SJSA1 (cell line): ENCODE measurements at places on chromosomes 1 and 21. TPM values are rescaled to one million over a fixed set of nuclear protein-coding genes. Genes with fewer than 3 reads are reported as not detected.

- no peaks in the 10 kb centered on the region for H3K36me3 ChIP-seq
- no peaks in the 10 kb centered on the region for H3K27me3 ChIP-seq
- peak; percentile 71 for DNase-seq
- 0 out of 2 replicates have a peak, but pooled peaks cover 3% of the 10 kb centered on the region for H3K4me1 ChIP-seq
- no peak overlapping the region for H3K27ac ChIP-seq
- H3K4me3 ChIP-seq = no peak overlapping the region
Measured at GRCh38 chr1:15501208-15502032, 22.6 kb downstream of the CASP9 start.

DNA sequence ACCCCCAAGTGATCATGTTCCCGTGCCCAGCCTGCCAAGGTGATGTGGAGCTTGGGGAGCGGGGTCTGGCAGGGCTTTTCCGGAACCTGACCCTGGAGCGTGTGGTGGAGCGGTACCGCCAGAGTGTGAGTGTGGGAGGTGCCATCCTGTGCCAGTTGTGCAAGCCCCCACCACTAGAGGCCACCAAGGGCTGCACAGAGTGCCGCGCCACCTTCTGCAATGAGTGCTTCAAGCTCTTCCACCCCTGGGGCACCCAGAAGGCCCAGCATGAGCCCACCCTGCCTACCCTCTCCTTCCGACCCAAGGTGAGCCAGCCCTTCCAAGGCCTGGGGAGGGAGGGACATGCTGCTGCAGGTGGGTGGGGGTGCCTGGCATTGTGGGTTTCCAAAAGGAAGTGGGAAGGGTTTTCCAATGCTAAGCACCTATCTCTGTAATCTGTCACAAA is 2.3 kb downstream of the TRIM46 start:
- DNase-seq = no peak
- H3K36me3 ChIP-seq = 0 out of 2 replicates have a peak, but pooled peaks cover 3% of the 10 kb centered on the region
- H3K4me1 ChIP-seq = peaks cover 17% of the 10 kb centered on the region
- H3K4me3 ChIP-seq = no peak overlapping the region

- peaks cover 63% of the 10 kb centered on the region for H3K36me3 ChIP-seq
- DNase-seq = no peak
- H3K27me3 ChIP-seq = no peaks in the 10 kb centered on the region
- H3K27ac ChIP-seq = peak overlapping the region; percentile 66
- H3K4me3 ChIP-seq = no peak overlapping the region
Measured at GRCh38 chr21:44969066-44969670, 29.3 kb downstream of the SLX9 start.

The PPP1R15B gene
- 20.9 and 25.5 TPM in 2 replicates for total RNA-seq

The MPZ gene
- not detected in 2 replicates for total RNA-seq

The B4GALT2 gene
- total RNA-seq = 70.2 and 81.8 TPM in 2 replicates

GRCh38 chr21:32475162-32475812 is 62.8 kb downstream of the EVA1C start:
- peaks cover 6% of the 10 kb centered on the region for H3K36me3 ChIP-seq
- no peak for DNase-seq
- no peak overlapping the region for H3K27ac ChIP-seq
- no peaks in the 10 kb centered on the region for H3K27me3 ChIP-seq

DNA sequence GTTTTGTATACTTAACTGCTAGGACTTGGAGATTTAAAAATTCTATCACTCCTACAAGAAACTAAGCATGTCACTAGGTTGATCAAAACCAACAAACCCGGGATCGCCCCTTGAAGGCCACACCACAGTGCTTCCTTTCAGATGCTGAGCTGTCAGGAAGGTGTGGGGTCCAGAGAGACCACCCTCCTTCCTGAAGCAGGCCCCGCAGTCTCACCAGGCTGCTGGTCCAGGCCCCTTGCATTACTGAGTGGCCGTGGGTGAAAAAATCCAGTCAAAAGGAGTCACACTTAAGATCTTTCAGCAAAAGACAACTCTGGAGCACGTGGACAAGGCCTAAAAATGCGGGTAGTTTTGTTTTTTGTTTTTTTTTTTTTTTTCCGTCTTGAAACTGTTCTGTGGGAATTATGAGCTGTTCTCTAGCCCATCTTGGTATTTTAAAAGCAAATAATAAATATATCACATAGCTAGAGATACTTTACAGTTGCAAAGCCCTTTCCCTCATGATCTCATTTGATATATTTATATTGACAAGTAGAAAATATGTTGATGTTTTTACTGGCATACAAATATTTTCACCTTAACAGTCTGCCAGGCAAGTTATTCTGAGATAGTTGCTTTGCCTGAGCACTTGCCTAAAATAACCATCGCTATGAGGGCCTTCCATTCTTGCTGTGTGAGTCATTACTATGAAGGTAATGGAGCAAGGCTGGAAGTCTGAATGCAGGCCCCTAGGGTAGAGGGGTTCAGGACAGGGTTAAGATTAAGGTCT is 73.1 kb upstream of the EDEM3 start:
- H3K27me3 ChIP-seq = no peaks in the 10 kb centered on the region

DNA sequence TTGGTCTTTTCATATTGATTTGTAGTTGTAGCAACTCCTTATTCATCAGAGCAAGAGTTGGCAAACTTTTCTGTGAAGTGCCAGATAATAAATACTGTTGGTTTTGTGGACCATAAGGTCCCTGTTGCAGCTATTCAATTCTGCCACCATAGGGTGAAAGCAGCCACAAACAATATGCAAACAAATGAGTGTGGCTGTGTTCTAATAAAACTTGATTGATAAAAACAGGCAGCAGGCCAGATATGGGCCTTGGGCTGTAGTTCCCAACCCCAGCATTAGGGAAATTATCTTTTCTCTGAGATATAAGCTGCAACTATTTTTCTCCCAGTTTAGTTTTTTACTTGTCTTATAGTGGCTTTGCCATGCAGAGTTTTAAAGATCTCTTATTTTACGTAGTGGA is 469.2 kb downstream of the SMYD3 start:
- no peak overlapping the region for H3K4me3 ChIP-seq
- DNase-seq = no peak
- H3K36me3 ChIP-seq = no peaks in the 10 kb centered on the region
- H3K27me3 ChIP-seq = no peaks in the 10 kb centered on the region
- no peak overlapping the region for H3K27ac ChIP-seq

DNA sequence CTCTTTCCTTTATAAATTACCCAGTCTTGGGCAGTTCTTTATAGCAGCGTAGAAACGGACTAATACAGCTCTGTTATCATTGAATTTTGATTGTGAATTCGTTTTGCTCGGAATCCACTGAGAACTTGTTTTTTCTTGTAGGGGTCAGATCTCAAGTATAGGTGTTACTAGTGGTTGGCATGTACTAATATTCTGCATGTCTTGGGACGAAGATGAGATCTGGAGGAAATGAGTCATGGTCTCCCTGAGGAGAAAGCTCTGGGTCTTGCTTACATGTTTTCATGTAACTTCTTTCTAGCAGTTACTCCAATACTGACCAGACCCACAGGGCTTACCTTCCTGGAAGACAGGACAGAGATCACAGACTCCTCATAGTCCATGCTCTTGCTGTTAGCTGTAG is 30.3 kb downstream of the ZSCAN20 start:
- H3K27me3 ChIP-seq = no peaks in the 10 kb centered on the region
- H3K4me3 ChIP-seq = no peak overlapping the region
- H3K27ac ChIP-seq = no peak overlapping the region
- DNase-seq = no peak
- no peaks in the 10 kb centered on the region for H3K36me3 ChIP-seq

DNA sequence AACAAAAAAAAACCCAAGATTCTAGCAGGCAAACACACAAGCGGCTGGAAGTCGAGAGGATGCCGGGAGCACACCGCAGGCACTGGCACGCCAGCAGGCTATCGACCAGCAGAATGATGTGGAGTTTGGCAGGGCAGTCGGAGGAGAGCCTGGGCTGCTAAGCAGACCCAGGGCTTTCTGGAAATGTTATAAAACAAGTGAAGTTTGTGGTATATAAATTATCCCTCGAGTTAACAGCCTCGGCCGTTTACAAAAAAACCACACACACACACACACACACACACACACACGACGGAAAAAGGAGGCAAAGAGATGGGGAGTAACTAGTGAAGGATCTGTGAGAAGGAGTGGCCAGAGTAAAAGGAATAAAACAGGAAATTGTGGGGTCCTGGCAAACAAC is 87.2 kb upstream of the IVNS1ABP start:
- no peak for DNase-seq
- H3K27ac ChIP-seq = no peak overlapping the region
- H3K4me3 ChIP-seq = peak overlapping the region; percentile 9; the same call in 1 of the 2 replicates
- H3K4me1 ChIP-seq = peaks cover 21% of the 10 kb centered on the region
- H3K27me3 ChIP-seq = no peaks in the 10 kb centered on the region
- H3K36me3 ChIP-seq = no peaks in the 10 kb centered on the region

- H3K4me3 ChIP-seq = no peak overlapping the region
- H3K4me1 ChIP-seq = peaks cover 56% of the 10 kb centered on the region
- no peak overlapping the region for H3K27ac ChIP-seq
- no peaks in the 10 kb centered on the region for H3K36me3 ChIP-seq
- DNase-seq = peak; percentile 2
- H3K27me3 ChIP-seq = no peaks in the 10 kb centered on the region
Measured at GRCh38 chr21:15057285-15057684, 7.5 kb downstream of the NRIP1 start.

DNA sequence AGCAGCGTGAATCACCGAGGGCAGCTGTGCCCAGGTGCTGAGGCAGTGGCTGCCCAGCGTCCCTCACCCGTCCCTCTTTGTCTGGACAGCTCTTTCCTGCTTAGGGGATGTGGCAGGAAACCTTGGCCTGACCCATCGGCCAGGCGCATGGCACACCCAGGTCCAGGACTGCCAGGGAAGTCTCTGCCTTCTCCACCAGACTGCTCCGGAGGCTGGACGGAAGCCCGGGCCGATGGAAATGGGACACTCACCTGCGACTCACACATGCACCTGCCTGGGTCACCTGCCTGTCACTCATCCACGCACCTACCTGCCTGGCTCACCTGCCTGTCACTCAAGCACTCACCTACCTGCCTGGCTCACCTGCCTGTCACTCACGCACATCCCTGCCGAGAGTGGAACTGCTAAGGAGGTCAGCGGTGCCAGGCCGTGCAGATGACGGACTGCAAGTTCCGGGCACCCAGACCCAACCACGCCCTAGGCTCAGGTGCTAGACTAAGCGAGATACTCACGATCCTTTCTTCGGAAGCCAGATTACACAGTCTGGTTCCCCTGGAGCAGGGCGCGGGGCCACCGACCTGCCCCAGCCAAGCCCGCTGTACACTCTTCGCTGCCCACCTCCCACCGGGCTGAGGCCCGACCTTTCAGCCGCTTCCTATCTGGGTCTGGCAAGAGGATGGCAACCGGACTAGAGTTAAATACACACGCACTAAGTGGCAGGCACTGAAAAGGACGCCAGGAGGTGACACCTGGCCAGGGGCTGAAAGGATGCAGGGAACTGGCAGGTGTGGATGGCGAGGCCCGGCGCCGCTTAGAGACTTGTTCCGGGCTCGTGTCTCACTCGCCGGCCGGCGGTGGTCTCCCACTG is 1.1 kb downstream of the UBE2J2 start:
- DNase-seq = no peak
- H3K27me3 ChIP-seq = no peaks in the 10 kb centered on the region
- peaks cover 68% of the 10 kb centered on the region for H3K4me1 ChIP-seq
- H3K27ac ChIP-seq = peak overlapping the region; percentile 87
